Endothelial cell of coronary artery (primary cell): ENCODE measurements at places on chromosomes 2 and 18. TPM values are rescaled to one million over a fixed set of nuclear protein-coding genes. Genes with fewer than 3 reads are reported as not detected.

Gene C2orf81
- 0.09 and 0.19 TPM in 2 replicates for total RNA-seq

Gene ZNF892
- total RNA-seq = 5.4 and 7.2 TPM in 2 replicates

Gene CHST9
- total RNA-seq = not detected in 2 replicates

Gene DYTN
- not detected in 2 replicates for total RNA-seq

Gene CRACDL
- total RNA-seq = 7.0 and 8.7 TPM in 2 replicates

Gene COLEC12
- total RNA-seq = 0.94 and 16.5 TPM in 2 replicates

Gene C2orf15
- 0.18 and 0.19 TPM in 2 replicates for total RNA-seq

Gene OTX1
- total RNA-seq = 0.27 and 0.28 TPM in 2 replicates

Gene HSPE1
- 118 and 149 TPM in 2 replicates for total RNA-seq

Gene TEKT4
- not detected in 2 replicates for total RNA-seq

Gene ZNG1B
- 43.4 and 62.1 TPM in 2 replicates for total RNA-seq

Gene RND3
- total RNA-seq = 58.3 and 60.7 TPM in 2 replicates

Gene SEPTIN10
- total RNA-seq = 85.3 and 125 TPM in 2 replicates

Gene ATP9B
- total RNA-seq = 23.5 and 27.2 TPM in 2 replicates

Gene INHBB
- 2.4 and 9.0 TPM in 2 replicates for total RNA-seq

Gene FKBP1B
- 11.7 and 14.8 TPM in 2 replicates for total RNA-seq

Gene BMP10
- total RNA-seq = not detected in 2 replicates

Gene DTNA
- 1.5 and 2.1 TPM in 2 replicates for total RNA-seq

Gene GYPC
- total RNA-seq = 5.1 and 5.8 TPM in 2 replicates

Gene LRRTM1
- total RNA-seq = not detected in 2 replicates

Gene CPO
- total RNA-seq = not detected in 2 replicates

Gene TEX44
- not detected in 2 replicates for total RNA-seq

Gene KLHL14
- total RNA-seq = not detected in 2 replicates

Gene CTAGE1
- 0.09 TPM in 1 of 2 replicates, not detected in the other for total RNA-seq

Gene MAP3K20
- total RNA-seq = 20.5 and 30.0 TPM in 2 replicates

Gene TUBB8B
- not detected in 2 replicates for total RNA-seq

Gene TGFBRAP1
- total RNA-seq = 23.8 and 25.0 TPM in 2 replicates

Gene SPATA3
- total RNA-seq = not detected in 2 replicates

Gene ZNF519
- 3.3 TPM in 2 replicates for total RNA-seq

Gene DLGAP1
- total RNA-seq = 0.09 and 0.18 TPM in 2 replicates

Gene B3GNT2
- total RNA-seq = 20.2 and 29.9 TPM in 2 replicates

Gene SULT1C2
- not detected in 2 replicates for total RNA-seq

Gene FMNL2
- 36.0 and 40.3 TPM in 2 replicates for total RNA-seq

Gene ADAM23
- total RNA-seq = 17.4 and 18.4 TPM in 2 replicates

Gene TMEM163
- 2.3 and 6.6 TPM in 2 replicates for total RNA-seq

Gene MEIS1
- 10.5 and 13.6 TPM in 2 replicates for total RNA-seq

Gene HNMT
- 1.7 and 7.0 TPM in 2 replicates for total RNA-seq

Gene UGT1A4
- not detected in 2 replicates for total RNA-seq

Gene HAUS1
- 36.8 and 39.7 TPM in 2 replicates for total RNA-seq

Gene TSPYL6
- total RNA-seq = not detected in 2 replicates
